ENCODE measurements at places on chromosomes 5 and 9.

DNA sequence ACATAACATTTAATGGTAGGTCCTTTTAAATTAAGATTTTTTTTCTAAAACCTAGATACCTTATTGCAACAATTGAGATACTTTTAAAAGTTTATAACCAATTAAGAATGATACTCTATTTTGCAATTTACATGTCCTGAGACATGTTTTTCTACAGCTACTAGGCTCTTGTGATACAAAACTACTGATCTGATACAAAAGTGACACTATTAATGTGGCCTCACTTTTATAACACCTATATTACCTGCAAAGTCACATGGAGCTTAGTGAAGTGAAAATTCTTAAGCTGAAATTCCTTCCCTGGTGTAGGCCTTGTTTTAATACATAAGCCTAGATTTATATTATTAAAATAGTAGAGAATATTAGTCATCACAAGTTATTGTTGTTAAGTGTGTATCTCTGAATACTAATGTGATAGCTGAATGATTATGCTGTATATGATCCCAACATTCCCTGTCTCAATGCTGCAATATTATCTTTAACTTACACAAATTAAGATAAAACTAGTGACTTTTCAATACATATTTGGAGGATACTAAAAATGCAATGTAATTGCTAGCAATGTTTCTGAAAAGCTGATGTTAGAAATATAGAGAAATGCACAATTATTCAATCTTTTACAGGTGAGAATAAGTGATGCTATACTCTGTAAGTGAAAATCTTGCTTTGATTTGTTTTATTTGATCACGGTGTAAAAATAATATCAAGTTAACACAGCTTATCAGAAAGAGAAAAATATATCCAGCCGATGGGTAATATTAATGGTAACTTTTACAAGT lies 2.6 kb downstream of the NFIB start:
- H3K4me3 ChIP-seq = no peak overlapping the region
- no peak overlapping the region for H3K27ac ChIP-seq
- H3K4me1 ChIP-seq = peaks cover 22% of the 10 kb centered on the region

- no peak for DNase-seq
- H3K4me1 ChIP-seq = peaks cover 75% of the 10 kb centered on the region
- no peaks in the 10 kb centered on the region for H3K36me3 ChIP-seq
- H3K27me3 ChIP-seq = no peaks in the 10 kb centered on the region
Measured at GRCh38 chr9:124365036-124365435, 50.2 kb downstream of the PSMB7 start.

DNA sequence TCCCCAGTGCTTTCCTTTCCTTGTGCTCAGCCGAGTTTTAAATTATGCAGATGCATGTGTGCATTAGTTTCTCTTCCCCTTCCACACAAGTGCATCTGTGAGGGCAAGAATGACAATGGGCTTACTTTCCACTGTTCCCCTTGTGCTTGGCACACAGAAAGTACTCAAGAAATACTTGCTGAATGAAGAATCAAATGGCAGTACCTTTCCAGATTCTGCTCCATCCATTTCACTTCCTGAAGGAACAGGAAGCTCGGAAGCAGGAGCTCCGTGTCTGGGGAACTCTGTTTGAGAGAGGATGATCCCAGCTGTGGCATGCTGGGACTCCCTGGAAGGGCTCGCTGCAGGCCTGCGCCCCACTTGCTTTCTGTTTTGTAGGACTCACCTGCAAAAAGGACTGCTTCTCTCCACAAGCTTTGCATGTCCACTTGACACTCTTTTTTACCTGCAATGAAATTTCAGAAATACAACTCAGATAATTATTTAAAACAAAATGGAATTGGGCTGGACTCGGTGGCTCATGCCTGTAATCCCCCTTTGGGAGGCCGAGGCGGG lies 5.5 kb downstream of the MRNIP start:
- no peak overlapping the region for H3K27ac ChIP-seq
- H3K27me3 ChIP-seq = no peaks in the 10 kb centered on the region
- no peak for DNase-seq
- no peaks in the 10 kb centered on the region for H3K36me3 ChIP-seq
- peaks cover 16% of the 10 kb centered on the region for H3K4me1 ChIP-seq
- H3K4me3 ChIP-seq = no peak overlapping the region

GRCh38 chr5:171808951-171809350 lies 23.3 kb downstream of the SMIM23 start:
- H3K27ac ChIP-seq = no peak overlapping the region
- H3K36me3 ChIP-seq = peaks cover 3% of the 10 kb centered on the region
- peaks cover 12% of the 10 kb centered on the region for H3K4me1 ChIP-seq
- H3K27me3 ChIP-seq = peaks cover 58% of the 10 kb centered on the region

- H3K36me3 ChIP-seq = no peaks in the 10 kb centered on the region
- H3K27ac ChIP-seq = no peak overlapping the region
- no peaks in the 10 kb centered on the region for H3K27me3 ChIP-seq
- no peak for DNase-seq
- H3K4me3 ChIP-seq = no peak overlapping the region
- H3K4me1 ChIP-seq = no peaks in the 10 kb centered on the region
Measured at GRCh38 chr9:110942522-110942921, 95.7 kb downstream of the LPAR1 start.

DNA sequence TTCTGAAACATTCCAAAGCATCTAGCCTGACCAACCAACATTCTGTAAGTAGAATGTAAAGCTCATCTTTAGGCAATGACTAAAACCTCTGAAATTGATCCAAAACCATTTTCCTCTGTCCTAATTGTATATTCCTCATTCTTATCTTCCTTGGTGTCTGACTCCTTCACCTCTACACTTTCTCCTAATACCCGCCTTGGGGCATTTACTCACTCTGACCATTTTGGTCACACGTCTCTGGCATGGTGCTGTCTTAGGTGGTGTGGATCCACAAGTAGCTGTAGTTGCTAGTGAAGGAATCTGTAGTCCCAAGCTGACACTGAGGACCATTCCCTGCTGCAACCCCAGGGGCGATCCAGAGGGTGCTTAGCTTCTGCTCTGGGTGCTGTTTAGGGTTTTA lies 40.8 kb upstream of the LMNB1 start:
- no peaks in the 10 kb centered on the region for H3K36me3 ChIP-seq
- H3K27me3 ChIP-seq = peaks cover 2% of the 10 kb centered on the region
- DNase-seq = no peak
- H3K4me1 ChIP-seq = no peaks in the 10 kb centered on the region
- H3K4me3 ChIP-seq = no peak overlapping the region
